NCI-H2029 treated with DMSO at 0.1 percent for 48 hours (cell line): ENCODE measurements at places on chromosomes 4 and X.

- no peak for DNase-seq
Observed at GRCh38 chrX:7086384-7086783, 61.1 kb upstream of the STS start.

GRCh38 chr4:144295286-144295995 lies 154.9 kb upstream of the GYPA start:
- no peak for DNase-seq

- DNase-seq, result no peak
Observed at GRCh38 chrX:69987691-69988090, 62.0 kb downstream of the AWAT2 start.

DNA sequence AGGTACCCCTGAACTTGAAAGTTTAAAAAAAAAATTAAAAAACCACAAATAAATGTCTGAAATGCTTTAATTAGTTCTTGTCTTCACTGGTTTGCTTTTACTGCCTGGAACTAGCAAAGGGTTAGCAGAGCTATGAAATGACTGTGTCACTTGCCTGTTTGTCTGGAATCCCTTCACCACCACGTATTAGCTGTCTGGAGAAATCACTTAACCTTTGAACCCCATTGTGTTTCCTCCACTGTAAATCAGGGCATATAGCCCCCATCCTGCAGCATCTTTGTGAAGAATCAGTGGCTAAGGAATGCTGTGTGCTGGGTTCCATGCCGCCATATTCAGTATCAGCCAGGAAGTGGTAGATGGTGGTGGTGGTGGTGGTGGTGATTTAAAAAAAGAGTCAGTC lies 6.3 kb downstream of the CYTL1 start:
- DNase-seq, result no peak

- DNase-seq, result no peak
Observed at GRCh38 chr4:64068096-64068495, 341.2 kb downstream of the TECRL start.
